Activated B cell treated with CpG ODN at 0.5 μM for 24 hours (primary cell): ENCODE measurements at places on chromosomes 2 and 18. TPM values are rescaled to one million over a fixed set of nuclear protein-coding genes. Genes with fewer than 3 reads are reported as not detected.

GRCh38 chr18:48345596-48345995, 63.6 kb downstream of the ZBTB7C start:
- no peak overlapping the region for H3K4me3 ChIP-seq
- H3K27me3 ChIP-seq: peaks cover 12% of the 10 kb centered on the region
- no peak overlapping the region for H3K27ac ChIP-seq
- DNase-seq: no peak
- H3K36me3 ChIP-seq: no peaks in the 10 kb centered on the region
- H3K4me1 ChIP-seq: no peaks in the 10 kb centered on the region

- H3K36me3 ChIP-seq: peaks cover 17% of the 10 kb centered on the region
- DNase-seq: no peak
- no peak overlapping the region for H3K27ac ChIP-seq
- H3K27me3 ChIP-seq: no peaks in the 10 kb centered on the region
Observed at GRCh38 chr2:202514732-202515131, 120.0 kb upstream of the FAM117B start.

DNA sequence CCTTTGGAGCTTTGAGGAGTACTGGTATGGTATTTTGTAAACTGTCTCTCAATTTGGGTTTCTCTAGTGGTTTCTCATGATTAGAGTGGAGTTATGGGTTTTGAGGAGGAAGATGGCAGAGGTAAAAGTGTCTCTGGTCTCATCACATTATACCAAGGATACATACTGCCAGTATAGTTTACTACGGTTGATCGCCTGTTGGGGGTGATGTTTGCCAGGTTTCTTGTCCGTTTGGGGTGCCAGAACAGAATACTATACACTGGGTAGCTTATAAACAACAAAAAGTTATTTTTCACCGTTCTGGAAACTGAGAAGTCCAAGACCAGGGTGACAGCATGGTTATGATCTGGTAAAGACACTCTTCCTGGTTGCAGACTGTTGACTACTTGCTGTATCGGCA, 293.7 kb downstream of the NYAP2 start:
- no peaks in the 10 kb centered on the region for H3K4me1 ChIP-seq
- no peaks in the 10 kb centered on the region for H3K27me3 ChIP-seq
- H3K27ac ChIP-seq: no peak overlapping the region
- no peak for DNase-seq

The RAB6C gene
- not detected in 2 replicates for total RNA-seq

The SERPINB4 gene
- total RNA-seq: not detected in 2 replicates
